DMS53 (cell line): ENCODE measurements at places on chromosomes 3 and 15.

DNA sequence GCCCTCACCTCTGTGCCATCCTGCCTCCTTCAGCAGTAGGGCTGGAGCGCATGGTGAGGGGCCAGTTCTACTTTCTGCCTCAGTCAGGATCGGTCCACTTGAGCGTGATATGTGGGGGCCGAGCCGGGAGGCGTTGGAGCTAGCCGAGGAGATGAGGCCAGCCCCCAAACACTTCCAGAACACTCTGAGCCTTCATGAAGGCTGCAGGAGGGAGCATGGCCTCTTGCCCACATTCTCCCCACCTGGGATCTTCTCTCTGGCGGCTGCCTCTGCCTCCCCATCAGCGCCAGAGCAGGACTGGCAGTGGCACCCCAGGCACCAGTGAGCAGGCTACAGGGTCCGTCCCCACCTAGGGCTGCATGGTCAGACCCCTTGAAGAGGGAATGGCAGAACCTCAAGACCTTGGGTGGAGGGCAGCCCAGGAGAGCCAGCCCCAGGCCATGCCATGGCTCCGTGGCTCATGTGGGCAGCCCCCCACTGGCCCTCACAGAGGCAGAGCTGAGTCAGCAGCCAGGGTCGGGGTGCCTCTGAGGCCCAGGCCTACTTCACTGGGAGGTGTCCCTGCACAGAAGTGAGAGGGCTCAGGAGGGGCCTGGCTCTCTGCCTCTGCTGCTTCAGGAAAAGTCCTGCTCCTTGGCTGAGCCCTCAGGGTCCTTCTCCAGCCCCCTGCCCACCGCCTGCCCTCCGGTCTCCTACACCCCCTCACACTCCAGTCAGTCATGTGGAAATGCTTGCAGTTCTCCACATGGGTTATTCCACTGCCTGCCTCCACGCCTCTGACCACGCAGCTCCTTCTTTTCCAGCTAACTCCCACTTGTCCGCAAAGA, 28.1 kb upstream of the CYP11A1 start:
- no peak for DNase-seq

GRCh38 chr15:47720555-47720954, 3.2 kb downstream of the SEMA6D start:
- no peak for DNase-seq

DNA sequence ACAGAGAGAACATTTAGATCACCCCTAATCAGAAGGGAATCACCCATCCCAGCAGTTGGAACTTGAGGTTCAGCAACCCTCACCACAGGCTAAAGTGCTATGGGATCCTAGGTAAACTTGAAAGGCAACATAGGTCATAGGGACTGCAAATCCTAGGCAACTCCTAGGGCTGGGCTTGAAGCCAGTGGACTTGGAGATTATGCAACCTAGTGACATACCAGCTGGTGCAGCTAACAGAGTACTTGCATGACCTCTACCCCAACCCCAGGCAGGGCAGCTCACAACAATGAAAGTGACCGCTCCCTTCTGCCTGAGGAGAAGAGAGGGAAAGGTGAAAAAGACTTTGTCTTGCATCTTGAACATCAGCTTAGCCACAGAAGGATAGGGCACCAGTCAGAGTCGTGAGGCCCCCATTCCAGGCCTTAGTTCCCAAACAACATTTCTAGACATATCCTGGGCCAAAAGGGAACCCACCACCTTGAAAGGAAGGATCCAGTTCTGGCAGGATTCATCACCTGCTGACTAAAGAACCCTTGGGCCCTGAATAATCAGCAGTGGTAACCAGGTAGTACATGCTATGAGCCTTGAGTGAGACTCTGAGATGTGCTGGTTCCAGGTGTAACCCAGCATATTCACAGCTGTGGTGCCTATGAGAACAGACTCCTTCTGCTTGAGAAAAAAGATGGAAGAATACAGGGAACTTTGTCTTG, 37.6 kb upstream of the FBN1 start:
- no peak for DNase-seq

DNA sequence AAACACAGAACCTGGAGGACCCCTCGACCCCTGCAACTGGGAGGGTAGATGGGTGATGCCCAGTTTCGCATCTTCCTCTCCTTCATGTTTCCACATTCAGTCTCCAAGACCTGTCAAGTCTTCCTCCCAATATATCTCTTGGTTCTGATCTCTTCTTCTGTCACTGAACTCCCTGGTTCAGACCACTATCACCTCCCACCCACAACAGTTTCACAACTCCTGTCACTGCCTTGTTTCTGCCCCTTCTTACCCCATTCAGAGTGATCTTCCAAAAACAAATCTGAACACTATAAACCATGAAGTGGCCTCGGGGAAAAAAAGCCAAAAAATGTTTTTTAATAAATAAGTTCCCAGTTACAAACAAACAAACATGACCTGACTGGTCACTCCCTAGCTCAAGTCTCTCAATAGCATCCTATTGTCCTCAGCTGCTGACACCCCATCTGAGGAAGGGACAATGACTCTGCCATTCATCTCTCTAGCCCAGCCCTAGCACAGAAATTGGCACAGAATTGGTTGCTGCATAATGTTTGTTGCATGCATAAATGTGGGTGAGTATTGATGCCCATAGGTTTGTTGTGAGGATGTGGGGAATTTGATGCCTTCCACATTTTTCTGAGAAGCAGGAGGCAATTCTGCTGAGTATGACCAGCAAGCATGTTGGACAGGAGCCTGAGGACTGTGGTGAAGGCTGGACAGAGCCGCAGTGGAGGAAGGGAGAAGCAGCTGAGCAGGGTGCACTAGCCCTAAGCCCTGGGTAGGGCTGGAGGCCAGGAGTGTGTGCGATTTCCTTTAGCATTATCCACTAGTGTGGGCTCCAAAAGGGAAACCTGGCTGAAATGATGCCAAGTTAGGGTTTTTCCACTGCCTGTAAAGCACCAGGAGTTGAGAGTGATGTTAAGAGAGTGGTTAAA, 12.2 kb upstream of the XYLB start:
- DNase-seq = no peak

DNA sequence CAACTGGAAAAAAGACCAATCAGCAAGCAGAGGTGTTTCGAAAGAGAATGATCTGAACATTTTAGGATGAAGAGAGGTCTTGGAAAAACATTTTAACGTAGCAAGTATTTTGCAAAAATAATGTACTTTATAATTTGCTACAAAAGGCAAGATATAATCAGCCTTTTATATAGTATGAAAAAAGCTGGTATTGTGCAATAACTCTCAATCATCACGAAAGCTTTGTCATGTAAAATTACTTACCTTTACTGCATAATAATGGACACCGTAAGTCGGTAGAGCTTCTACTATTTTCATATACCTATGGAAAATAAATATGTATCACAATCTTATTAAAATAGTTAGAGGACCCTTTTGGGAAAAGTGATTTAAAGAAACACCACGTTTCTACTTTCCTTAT, 95.7 kb upstream of the LMOD3 start:
- DNase-seq = no peak

GRCh38 chr3:105356396-105356795, 10.3 kb upstream of the ALCAM start:
- DNase-seq = no peak

- DNase-seq = no peak
These were observed 4.8 kb downstream of the GPR171 start for GRCh38 chr3:151197981-151198767.

- DNase-seq = no peak
These were observed 23.6 kb downstream of the VGLL4 start for GRCh38 chr3:11619946-11620652.

GRCh38 chr3:15514663-15515340, 6.7 kb downstream of the COLQ start:
- no peak for DNase-seq

- DNase-seq = no peak
These were observed 349.3 kb downstream of the MAGI1 start for GRCh38 chr3:65689436-65689835.

GRCh38 chr15:64701482-64702184, 73.8 kb downstream of the RBPMS2 start:
- no peak for DNase-seq

DNA sequence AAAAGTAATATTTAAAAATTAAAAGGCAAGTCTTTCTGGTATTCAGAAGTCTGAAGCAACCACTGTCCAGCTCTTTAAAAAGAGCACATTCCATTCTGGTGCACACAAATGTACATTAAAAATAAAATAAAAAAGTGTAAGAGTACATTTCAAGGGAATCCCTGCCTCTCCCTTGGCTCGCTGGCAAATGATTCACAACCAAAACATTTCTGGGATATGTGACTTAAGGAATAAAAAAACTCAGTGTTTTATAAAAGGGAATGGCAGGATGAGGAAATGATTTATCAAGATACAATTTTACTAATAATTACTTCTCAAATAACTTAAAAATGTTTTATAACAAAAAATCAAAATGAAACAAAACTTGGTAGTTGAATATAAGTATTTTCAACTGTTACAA, 23.8 kb upstream of the ANXA2 start:
- no peak for DNase-seq

DNA sequence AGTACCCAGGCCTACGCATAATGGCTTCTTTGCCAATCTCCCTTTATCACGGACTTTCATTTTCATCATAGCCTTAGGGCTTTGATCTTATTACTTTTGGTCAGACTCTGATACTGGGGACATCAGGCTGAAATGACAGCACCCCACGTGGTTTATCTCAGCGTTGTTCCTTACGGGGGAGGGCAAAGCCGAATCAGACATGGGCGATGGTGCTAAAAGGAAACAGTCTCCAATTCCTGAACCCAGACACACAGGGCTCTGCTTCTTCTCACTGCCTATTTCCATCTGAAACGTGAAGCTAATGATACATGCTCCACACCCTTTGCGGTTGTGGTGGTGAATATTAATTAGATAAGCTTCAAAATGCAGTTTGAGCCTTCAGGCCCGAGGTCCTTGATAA, 59.4 kb upstream of the CD47 start:
- DNase-seq = no peak

GRCh38 chr3:130677343-130677742, 69.3 kb downstream of the PIK3R4 start:
- no peak for DNase-seq

- DNase-seq = no peak
These were observed 43.0 kb downstream of the BCL2L10 start for GRCh38 chr15:52069559-52069958.

GRCh38 chr3:177308911-177309310, 111.6 kb upstream of the TBL1XR1 start:
- DNase-seq = no peak

GRCh38 chr15:69394556-69395282, 19.4 kb upstream of the KIF23 start:
- DNase-seq = peak; percentile 75

DNA sequence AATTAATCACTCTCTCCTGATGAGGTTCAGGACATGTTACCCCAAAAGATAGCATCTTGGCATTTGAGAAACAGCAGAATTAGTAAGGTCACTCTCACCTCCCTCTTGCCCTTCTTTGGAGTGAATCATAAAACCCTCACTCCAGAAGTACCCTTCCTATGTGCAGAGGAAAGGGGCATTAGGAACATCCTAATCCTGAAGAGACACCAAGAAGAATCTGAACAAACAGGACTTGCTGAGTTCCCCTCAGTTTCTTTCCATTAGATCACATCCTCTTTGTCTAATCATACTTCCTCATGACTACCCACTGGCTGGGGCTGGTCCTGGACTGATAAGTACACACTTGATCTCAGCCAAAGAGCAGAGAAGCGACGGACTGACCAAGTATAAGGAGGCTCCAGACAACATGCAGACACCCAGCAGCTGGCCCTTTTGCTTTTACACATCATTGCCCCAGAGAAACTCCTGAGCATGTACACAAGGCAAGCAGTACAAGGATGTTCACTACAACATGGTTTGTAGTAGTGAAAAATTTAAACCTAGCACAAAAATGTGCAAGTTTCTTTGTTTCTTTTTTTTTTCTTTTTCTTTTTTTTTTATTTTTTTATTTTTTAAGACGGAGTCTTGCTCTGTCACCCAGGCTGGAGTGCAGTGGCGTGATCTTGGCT, 15.0 kb upstream of the TM6SF1 start:
- DNase-seq = peak; percentile 84

GRCh38 chr3:61409638-61410037, 151.7 kb upstream of the PTPRG start:
- no peak for DNase-seq

DNA sequence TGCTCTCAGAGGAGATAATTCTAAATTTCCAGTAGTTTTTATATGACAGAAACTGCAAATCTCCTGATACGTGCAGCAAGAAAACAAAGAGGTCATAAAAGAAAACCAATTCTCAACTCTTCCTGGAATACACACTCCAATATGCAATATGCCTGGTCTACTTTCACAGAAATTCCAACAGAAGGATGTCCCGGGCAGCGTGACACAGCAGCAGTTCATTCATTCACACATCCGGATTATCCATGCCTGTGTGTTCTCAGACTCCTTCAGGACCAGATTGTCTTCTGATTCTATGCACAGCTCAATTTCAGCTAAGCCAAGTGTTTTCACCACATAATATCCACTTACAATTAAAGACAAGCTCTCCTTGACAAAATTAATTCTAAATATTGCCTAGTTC, 64.3 kb downstream of the FBN1 start:
- DNase-seq = no peak

GRCh38 chr15:51623386-51623938, 891 bp upstream of the DMXL2 start:
- peak; percentile 50 for DNase-seq

DNA sequence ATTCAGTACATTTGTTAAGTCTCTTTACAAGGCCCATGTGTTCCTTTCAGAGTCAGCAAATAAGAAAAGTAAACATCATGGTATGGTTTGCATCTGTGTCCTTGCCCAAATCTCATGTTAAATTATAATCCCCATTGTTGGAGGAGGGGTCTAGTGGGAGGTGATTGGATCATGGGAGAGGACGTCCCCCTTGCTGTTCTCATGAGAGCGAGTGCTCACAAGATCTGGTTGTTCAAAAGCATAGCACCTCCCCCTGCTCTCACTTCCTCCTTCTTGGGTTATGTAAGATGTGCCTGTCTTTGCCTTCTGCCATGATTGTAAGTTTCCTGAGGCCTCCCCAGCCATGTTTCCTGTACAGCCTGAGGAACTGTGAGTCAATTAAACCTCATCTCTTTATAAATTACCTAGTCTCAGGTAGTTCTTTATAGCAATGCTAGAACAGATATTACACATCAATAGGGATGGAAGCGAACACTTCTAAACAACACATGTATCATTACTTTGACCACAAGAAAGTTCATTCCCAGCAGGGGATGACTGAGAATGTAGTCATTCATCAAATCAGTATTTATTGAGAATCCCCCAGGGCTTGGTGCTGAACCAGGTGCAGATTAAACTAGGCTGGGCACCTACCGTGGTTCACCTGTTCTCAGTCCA, 4.1 kb downstream of the EFCAB12 start:
- peak; percentile 28 for DNase-seq

DNA sequence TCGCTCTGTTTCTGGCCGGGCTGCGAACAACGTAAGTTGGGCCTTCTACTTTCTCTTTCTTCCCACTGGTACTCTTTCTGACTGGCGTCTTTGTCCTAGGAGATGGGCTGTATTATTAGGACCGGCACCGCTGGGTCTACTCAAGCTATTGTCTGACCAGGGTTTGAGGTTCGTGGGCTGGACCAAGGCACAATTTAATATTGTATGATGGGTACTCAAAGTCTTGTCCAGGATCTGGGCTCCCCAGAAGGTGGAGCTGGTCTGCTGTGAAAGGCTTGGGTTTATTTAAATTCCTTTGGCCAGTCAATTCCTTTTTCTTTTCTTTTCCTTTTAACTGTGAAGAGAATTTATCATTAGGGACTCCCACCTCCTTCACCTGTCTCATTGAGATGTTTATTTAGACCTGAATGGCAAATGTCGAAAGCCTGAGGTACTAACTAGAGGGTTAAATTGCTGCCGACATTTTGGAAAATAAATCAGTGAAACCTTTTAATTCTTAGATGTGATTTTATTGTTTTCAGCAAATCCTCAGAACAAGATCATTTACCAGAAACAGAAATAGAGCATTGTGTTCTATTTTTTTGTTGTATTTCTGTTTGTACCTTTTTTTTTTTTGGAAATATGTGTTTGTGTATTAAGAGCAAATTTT, 410 bp downstream of the LRRC49 start:
- peak; percentile 82 for DNase-seq
